Left cardiac atrium (tissue), 4 donors: ENCODE measurements at places on chromosomes 2 and 18. TPM values are rescaled to one million over a fixed set of nuclear protein-coding genes. Genes with fewer than 3 reads are reported as not detected.

The GRP gene
- total RNA-seq = not detected

DNA sequence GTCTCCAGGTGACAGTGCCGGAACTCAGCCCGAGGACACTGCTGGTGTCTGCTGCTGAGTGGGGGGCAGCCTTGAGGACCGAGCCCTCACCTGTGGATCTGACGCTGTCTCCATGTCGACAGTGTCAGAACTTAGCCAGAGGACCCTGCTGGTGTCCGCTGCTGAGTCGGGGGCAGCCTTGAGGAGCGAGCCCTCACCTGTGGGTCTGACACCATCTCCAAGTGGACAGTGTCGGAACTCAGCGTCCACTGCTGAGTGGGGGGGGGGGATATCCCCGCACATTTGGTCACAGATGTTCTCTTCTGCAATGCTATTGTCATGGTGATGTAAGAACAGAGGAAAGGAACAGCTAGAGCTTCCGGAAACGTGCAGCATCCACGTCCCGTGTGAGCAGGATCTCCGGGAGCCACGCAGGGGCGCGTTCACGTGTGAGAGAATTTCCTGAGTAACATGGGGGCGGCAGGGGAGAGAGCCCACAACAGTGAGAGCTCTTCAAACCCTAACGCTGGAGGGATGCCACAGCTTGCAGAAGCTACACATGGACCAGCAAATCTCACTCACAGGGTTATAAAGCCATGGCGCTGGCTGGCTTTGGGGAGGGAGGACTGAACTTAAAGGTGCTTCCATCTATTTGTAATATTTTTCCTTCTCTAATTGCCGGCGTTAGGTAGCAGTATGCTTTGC lies 250.7 kb upstream of the SALL3 start:
- DNase-seq = no peak

DNA sequence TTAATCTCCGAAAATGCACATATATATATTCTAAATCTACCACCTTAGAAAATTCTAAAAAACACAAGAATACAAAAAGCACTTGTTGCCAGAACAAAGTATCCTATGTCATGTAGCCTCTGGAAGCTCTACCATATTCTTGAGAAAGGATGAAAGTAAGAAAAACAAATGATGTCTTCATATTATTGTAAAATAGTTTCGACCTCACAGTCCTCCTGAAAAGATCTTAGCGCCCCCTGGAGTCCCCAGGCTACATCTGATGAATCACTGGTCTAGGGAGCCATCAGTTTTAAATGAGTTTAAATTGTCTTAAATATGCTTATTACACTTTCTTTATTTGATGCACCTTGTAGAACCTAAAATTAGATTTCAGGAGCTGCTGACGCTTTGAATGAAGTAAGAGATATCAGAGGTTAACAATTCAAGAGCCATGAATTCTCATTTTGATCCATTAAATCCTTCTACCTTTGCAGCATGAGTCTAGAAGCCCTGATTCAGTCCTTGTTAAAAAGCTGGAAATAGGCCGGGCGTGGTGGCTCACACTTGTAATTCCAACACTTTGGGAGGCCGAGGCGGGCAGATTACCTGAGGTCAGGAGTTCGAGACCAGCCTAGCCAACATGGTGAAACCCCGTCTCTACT lies 138.8 kb downstream of the MCFD2 start:
- peak; percentile 62 for DNase-seq

GRCh38 chr2:100730290-100730868 lies 89.6 kb upstream of the NPAS2 start:
- DNase-seq = peak; percentile 65

DNA sequence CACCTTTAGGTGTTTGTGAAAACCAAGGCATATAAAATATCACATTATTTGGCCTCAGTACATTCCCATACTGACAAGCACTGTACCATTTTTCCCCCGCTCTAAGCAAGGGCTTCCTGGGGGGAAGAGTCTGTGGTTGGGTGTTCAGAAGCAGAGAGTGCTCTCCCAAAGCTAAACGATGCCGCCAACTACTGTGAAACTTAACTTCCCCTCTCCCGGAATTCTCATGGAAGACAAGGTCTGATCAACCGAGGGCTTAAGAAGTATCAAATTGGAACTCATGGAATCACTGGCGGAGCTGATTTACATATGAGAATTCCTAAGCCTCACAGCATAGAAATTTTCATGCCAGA lies 433 bp upstream of the MFF start:
- no peak for DNase-seq

DNA sequence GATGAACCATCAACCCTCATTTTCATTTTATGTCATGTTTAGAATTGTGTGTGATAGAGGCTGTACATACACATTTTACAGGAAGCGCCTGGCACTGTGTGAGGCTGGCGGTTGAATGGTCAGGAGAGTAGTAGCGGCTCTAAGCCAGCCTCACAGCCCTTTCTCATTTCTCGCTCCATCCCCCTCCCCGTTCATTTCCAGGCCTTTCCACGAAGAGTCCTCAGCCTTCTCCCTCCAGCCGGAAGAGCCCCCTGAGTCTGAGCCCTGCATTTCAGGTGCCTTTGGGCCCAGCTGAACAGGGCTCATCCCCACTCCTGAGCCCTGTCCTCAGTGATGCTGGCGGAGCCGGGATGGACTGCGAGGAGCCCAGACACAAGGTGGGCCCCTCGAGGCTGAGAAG lies 51.8 kb downstream of the STK25 start:
- DNase-seq = no peak
